ENCODE measurements at places on chromosomes 16 and 17.

DNA sequence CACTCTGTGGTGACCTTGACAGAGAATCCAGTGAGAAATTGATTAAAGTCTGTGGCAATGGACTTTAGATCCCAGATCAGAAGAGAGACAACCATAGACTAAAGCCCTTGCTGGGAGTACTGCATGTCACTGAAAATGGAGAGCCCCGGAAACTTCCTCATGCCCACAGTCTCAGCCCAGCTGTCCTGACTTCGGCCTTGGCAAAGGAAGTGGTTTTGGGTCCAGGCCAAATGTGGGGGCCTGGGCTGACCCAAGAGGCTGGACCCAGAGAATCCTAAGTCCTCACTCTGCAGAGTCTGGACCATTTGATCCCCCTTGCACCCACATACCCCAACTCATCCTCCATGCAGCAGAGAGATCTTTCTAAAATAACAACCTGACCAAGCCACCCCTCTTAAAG, 4.7 kb upstream of the BEAN1 start:
- DNase-seq = no peak

GRCh38 chr16:10122546-10122945, 59.7 kb downstream of the GRIN2A start:
- DNase-seq = peak; percentile 12

GRCh38 chr17:273981-274832, 78.4 kb downstream of the RPH3AL start:
- no peak for DNase-seq

GRCh38 chr16:22214889-22215288, 8.8 kb downstream of the EEF2K start:
- no peak for DNase-seq

- no peak for DNase-seq
Observed at GRCh38 chr16:77589071-77589765, 133.1 kb upstream of the NUDT7 start.

Measured in HuH-7 (cell line).